ENCODE measurements at places on chromosomes 13 and 19. TPM values are rescaled to one million over a fixed set of nuclear protein-coding genes. Genes with fewer than 3 reads are reported as not detected.

EBPL gene
- total RNA-seq, result 146 TPM

STOML3 gene
- not detected for total RNA-seq

NCR1 gene
- total RNA-seq, result not detected

TMEM238 gene
- 10.0 TPM for total RNA-seq

ADAT3 gene
- total RNA-seq, result 1.9 TPM

PRR22 gene
- 0.26 TPM for total RNA-seq

LILRA1 gene
- total RNA-seq, result not detected
